Stimulated activated CD4-positive, alpha-beta T cell treated with anti-CD3 and anti-CD28 coated beads, Interleukin-15, amount 100 ng/mL, for 1 hour (primary cell): ENCODE measurements at places on chromosomes 2 and 18.

GRCh38 chr2:54955358-54956110 is 94.7 kb downstream of the RTN4 start:
- DNase-seq: no peak

DNA sequence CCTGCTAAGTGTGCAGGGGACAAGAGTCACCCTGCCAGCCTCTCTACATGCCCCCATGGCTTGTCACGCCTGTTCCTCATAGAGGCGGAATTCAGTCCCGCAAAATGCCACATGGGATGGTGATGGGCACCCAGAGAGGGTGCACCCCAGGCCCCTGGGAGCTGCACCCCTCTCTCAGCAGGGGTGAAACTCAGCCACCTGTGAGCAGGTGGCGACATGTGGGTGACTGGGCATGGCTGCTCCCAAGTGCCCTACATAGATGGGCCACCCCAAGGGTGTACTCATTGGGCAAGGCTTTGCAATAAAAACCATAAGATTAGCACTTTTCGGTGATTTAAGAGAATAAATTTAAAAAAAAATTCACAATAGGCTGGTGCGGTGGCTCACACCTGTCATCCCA is 6.3 kb downstream of the HS6ST1 start:
- DNase-seq: no peak

GRCh38 chr2:38702413-38702812 is 36.5 kb downstream of the GALM start:
- no peak for DNase-seq

- DNase-seq: no peak
These were observed 8.6 kb downstream of the SPR start for GRCh38 chr2:72895759-72896281.

- DNase-seq: no peak
These were observed 8.6 kb downstream of the ZNF638 start for GRCh38 chr2:71340176-71340575.

DNA sequence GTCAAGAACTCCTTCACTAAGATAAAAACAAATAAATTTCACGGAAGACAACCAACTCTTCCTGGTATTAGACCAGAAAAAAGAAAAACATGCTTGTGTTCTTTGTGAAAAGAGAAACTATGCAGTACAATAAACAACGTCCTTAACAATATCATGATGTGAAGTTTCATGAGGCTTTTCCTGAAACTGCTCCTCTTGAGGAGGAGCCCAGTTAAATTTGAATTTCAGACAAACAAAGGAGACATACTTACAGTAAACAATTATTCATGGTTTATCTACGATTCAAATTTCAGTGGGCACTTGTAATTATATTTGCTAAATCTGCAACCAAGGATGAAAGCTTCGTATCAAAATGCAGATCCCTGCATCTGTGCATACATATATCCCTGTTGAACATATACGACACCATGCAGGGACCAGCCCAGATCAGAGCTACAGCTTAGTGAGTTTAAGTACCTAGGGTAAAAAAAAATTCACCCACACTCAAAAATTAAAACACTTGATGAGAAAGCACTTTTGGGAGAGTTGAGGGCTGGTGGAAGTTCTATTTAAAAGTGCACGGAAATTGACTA is 24.8 kb upstream of the SLC9A2 start:
- DNase-seq: no peak

DNA sequence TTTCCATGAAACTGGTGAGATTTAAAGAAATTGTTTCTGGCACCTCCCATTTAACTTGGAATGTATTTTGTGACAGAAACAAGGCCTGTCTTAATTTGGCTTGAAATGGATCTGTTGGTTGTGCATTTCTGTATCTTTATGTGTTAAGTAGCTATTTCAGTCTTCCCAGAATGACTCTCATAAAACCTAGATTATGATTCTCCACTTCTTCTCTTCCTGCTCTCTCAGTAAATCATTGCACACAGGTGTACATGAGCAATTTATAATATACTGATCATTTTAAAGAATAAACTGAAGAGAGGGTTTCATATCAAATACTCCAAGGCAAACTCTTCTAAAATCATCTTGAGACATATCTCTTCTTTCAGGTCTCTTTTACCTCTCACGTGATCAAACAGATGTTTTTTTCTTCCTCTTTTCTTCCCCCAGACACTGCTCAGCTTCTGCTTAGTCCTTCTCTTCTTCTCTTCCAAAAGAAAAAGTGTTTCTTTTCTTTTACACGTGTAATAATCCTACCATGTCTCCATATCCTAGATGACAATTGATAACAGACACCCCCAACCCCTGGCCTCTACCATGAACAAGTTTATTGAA is 112.0 kb downstream of the PPP1R1C start:
- no peak for DNase-seq

DNA sequence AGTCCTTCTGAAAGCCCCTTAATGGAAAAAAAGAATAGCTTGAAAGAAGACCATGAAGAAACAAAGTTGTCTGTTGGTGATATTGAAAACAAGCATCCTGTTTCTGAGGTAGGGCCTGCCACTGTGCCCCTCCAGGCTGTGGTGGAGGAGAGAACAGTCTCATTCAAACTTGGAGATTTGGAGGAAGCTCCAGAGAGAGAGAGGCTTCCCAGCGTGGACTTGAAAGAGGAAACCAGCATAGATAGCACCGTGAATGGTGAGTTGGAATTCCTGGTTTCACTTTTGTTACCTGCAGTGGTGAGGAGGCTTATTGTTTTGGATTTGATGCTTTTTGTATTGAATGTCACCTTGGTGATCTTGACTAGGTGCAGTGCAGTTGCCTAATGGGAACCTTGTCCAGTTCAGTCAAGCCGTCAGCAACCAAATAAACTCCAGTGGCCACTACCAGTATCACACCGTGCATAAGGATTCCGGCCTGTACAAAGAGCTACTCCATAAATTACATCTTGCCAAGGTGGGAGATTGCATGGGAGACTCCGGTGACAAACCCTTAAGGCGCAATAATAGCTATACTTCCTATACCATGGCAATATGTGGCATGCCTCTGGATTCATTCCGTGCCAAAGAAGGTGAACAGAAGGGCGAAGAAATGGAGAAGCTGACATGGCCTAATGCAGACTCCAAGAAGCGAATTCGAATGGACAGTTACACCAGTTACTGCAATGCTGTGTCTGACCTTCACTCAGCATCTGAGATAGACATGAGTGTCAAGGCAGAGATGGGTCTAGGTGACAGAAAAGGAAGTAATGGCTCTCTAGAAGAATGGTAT is 13.3 kb downstream of the SLC20A1 start:
- DNase-seq: no peak

DNA sequence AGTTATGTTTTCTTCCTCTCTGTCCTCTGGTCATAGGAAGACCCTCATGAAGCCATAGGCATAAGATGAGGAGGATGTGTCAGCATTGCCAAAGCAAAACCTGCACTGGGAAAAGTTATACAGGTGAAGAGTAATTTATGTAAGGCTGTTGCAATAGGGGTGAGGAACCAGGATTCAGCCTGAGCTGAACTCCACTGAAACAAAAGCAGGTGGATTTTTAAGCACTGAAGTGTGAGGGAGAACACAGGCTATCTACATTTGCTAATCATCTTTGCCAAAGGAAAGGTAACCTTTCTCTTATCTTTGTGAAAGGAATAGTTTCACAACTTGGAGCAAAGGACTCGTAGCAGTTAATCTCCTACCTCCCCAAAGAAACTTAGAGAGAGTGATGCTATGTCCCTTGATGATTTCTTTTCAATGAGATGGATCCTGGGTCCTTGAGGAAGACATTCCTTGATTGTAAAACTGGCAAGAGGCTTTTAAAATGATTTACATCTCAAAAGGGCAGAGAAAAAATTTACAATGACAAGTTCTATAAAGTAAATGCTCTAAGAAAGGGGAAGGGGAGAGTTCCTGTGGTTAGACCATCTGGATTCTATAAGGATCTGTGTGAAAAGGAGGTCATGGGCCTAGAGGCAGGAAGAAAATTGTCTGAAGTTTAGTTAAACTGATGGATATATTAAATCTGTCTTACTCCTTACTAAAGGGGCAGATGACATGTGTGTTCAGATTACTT is 385.4 kb upstream of the CDH7 start:
- no peak for DNase-seq

DNA sequence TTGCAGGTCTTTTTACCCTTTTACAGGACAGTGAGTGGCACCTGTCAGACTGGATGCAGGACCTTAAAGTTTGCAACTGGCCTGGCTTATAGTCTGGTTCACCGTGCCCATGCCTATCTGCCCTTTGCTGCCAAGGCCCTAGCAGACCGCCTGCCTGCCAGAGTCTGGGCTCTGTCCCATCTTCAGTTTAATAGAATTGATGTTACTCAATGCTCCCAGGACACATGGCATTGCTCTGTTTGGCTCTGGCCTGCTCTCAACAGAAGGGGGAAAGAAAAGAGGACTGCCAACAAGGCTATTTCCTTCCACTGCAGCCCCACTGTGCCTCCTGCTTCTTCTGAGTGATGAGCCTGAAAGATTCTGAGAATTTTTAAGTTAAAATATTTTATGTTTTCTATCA is 25.6 kb upstream of the TMEM178A start:
- no peak for DNase-seq

- DNase-seq: no peak
These were observed 420.3 kb downstream of the SOCS6 start for GRCh38 chr18:70709144-70709543.

DNA sequence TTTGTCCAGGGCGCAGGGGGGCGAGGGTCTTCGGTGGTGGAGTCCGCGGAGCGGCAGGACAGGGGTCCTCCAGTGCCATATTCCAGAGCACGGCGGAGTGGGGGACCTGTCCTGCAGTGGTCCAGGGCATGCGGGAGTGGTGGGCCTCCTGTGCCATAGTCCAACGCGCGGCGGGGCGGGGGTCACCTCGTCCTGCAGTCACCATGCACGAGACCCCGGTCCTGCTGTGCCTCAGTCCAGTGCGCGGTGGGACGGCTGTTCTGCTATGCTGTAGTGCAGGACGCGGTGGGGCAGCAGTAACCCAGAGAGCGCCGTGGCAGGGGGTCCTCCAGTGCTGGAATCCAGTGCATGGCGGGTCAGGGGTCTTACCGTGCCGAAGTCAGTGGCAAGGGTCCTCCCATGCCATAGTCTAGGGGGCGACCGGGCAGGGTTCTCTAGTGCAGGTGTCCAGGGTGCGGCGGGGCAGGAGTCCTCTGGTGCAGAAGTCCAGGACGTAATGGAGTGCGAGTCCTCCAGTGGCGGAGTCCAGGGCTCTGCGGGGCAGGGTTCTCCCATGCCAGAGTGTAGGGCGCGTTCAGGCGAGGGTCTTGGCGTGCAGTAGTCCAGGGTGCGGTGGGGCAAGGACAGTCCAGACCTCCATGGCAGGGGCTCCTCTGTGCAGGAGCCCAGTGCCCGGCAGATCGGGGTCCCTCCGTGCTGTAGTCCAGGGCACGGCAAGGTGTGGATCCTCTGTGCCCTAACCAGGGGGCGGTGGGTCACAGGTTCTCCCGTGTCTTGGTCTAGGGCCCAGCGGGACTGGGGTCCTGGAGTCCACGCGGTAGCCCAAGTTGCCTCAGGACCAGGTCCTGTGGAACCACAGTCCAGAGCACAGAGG is 130.4 kb downstream of the CCDC74A start:
- no peak for DNase-seq

DNA sequence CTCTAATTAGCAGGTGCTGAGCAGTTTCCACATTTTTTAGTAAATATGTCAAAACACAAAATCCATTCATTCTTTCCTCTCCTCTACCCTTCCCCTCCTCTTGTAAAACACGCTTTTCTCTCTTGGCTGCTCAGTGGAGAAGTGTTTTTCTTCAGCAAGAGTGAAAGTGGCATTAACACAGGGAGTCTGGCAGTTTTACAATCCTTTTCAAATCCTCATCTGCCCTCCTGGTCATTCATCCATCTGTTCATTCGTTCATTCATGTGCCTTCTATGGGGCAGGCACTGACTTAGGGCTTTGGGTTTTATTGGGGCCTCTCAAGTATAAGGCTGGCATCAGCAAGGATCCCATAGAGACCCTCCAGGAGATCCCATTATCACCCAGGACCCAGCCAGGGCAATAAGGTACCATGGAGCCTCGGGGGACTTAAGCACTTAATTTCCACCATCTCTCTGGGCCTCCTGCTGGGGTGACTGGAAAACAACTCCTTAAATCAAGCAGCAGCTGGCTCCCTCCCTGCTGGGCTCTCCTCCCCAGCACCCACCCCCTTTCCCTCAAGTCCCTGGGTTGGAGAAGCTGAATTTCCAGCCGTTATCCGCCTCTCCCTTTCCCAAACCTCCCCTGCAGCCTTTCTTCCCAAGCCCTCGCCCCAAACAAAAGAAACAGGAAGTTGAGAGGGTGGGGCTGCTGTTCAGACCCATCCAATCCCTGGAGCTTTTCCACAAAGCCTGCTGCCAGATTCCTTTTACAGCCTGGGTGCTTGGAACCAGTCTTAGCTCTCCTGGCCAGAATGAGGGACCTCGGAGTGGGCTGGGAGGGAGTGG is 32.6 kb downstream of the MARCHF4 start:
- DNase-seq: no peak

DNA sequence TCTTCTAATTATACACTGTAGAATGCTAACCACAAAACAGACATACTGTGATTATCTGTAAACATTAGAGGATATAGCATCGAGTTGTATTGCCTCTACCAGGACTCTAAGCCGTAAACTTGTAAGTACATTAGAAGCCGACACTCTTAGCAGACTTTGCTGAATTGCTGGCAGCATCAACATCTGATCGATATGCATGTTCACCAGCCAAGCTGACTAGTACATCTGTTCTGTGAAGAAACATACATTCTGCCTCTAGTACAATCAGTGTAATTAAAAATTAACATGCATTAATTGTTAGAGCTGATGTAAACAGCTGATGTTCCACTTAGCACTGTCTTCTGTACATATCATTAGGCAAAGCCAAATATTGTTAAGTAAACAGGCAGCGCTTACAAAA is 502.2 kb downstream of the NR4A2 start:
- DNase-seq: no peak

DNA sequence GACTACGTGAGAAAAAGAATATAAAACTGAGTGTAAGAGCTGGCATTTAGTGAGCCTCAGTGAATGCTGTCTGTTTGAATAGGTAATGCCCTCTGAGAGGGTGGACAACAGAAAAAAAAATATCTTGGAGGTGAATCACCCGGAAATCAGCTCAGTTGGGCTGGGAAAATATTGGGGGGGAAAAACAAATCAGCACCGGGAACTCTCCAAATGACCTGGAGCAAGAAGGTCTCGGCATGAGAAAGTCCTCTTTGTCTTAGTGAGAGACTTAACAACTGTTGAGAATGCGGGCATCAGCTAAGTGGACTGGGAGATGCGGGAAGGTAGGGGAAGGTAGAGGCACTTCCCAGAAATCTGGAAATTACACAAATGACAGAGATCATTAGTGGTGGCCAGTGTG is 109.4 kb upstream of the POU3F3 start:
- no peak for DNase-seq

GRCh38 chr2:100192825-100193224 is 50.4 kb upstream of the AFF3 start:
- DNase-seq: no peak

- no peak for DNase-seq
These were observed 102.2 kb downstream of the TEX51 start for GRCh38 chr2:127000937-127001336.

GRCh38 chr2:16283071-16283850 is 342.9 kb downstream of the MYCN start:
- DNase-seq: no peak

- no peak for DNase-seq
These were observed 1554.4 kb upstream of the LRRTM1 start for GRCh38 chr2:81858998-81859397.
